AG09309 (cell line): ENCODE measurements at places on chromosomes 3 and 15.

DNA sequence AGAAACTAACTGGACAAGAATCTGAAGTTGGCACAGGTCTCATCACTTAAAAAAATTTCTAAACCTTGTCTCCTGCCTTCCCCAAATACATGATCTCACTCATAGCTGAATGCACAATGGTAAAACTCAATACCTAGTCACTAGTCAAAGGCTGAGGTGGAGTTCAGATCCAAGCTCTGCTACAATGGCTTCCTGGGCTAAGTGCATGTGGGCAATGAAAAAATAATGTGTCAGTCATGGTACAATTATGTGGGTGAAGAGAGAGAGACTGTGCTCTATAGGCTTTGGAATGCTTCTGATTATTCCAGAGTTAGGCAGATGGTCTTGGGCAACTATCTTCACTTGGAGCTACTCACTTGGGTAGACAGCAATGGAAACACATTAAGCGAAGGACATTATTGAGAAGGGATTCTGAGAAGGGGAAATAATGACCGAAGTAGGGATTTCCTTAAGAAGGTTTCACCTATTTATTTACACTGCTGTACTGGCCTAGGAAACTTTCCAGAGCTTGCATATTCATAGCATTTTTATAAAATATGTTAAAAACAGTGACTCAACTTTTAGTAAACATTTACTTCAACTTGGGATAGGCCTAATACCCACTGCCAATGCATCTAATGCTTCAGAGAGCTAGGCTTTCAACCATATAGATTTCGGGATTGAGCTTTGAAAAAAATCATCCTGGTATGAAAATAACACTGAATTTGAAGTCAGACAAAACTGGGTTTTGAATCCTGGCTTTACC is 58.7 kb upstream of the PLXND1 start:
- DNase-seq = peak; percentile 28

DNA sequence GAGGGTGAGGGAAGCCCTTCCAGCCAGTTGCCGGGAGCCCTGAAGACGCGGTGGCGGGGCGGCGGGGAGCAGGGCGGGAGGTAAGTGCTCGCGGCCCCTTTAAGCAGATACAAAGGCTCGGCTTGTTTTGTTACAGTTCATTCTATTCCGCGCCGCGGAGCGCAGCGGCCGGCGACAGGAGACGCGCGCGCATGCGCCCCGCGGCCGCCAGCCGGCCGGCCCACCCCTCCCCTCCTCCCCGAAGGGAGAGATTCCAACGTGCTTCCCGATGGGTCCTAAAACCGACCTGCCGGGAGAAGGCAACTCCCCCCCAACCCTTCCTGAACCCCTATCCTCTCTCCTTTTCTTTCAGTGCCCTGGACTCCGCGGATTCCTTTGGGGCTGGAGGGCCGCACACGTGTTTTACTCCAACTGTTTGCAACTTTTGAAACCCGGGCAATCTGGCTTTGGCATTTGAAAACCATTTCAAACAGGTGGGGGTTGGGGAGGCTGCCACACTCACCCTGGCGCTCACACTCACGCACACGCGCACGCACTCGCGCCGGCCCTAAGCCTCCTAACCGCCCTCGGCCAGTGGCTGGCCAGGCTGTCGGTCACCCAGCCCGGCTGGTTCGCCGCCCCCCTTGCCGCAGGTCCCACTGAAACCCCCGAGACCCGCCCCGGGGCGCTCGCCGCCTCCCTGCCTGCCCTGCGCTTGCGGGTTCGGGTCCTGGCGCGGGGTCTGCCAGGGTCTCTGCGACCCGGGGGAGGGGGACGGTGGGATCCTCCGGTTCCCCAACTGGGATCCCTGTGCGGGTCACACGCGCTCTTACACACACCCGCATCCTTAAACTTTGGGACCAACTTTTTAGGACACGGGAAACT is at the start of gene MAGI1:
Gene MAGI1 (minus strand): TSS at position 193 of the 864 bp plus-strand sequence. CDS start 610 bp downstream, outside the sequence.
- DNase-seq = peak; percentile 89

DNA sequence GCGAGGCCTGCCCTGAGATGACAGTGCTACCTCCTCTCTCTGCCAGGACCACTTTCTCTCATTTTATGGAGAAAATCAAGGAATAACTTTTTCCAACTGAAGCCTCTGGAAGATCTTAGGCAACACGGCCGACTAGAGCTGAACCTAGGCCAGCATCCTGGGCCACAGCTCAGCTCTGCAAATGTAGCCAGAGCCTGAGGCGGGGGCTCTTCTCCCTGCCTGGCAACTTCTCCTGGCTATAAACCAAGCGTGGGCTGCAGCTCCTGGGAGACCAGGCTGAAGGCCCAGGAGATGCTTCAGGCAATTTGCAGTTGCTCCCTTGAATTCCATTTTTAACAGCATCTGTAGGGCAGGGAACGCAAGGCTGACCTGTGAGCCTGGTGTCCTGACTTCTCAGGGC is 74.9 kb downstream of the CEMIP start:
- no peak for DNase-seq

GRCh38 chr15:67997996-67998395 is 56.1 kb upstream of the PIAS1 start:
- DNase-seq = peak; percentile 7

DNA sequence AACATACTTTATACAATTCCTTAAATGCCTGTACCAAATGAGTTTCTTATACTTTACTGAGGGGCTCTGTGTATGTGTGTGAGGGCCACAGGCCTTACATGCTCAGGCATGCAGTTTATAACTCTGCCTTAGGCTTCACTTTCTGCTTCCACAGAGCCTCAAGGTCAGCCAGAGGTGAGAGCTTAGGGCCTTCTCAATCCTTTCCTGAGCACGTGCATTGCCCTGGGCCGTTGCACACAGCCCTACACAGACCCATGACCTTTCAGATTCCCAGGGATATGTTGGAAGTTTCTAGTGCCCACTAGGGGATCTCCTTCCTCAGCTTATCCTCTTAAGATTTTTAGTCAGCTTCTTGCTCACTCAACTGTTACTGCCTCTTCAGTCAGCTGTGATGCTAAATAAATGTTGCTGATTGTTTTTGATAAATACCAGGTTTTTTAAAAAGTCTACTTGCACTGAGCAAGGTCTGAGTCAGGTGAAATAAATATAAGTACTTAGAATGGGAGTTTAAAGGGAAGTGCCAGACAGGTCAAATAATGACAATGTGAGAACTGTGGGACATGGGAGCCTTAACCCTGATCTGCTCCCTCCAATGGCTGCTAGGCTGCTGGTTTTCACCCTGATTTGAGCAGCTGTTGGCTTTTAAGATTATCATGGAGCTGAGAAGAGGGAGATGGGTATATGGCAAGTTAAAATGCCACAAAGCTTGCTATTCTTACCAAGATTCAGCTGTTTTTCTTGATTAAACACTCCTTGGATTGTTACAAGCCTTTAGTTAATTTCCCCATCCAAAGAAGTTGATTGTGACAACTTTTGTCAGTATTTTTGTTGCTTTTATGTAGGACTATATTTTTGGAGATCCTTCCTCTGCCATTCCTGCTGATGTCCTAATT is 169.5 kb downstream of the PLD1 start:
- peak; percentile 16 for DNase-seq

GRCh38 chr3:134214239-134214638 is 36.4 kb downstream of the RYK start:
- DNase-seq = no peak

GRCh38 chr3:173092038-173092437 is 49.0 kb downstream of the SPATA16 start:
- DNase-seq = no peak

DNA sequence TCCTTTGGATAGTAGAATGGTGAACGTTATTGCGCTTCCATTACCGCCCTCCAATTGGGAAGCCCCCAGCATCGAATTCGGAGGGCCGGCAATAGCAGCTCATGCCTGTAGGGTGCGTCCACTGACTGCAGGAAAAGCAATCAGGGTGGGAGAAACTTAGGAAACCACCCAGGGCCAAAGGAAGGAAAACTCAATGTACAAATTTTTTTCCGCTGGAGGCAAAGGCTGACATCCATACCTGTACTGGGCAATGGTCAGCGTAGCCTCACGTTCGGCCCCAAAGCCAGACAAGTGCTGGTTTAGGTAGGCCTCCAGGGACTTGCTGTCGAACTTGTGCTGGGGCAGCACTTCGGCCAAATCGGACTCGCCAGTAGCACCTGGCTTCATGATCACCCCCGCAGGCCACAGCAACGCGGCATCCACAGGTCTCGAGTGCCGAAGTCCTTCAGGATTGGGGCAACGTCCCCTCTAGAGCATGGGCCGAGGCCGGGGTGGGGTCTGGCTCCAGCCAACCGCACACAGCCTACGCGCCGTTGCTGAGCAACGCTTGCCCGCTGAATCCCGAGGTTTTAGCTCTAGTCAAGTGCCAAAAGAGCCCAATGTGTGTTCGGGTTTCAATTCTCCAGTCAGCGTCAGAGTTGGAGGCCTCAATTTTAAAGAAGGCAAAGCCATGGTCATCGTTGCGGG is at the start of gene ACAD11:
Gene ACAD11 (minus strand): TSS at position 445 of the 687 bp plus-strand sequence. CDS start 58 bp downstream, at position 387.
- peak; percentile 20 for DNase-seq

GRCh38 chr15:27353856-27354255 is 382.9 kb downstream of the GABRG3 start:
- no peak for DNase-seq

GRCh38 chr3:138260611-138261010 is 69.0 kb downstream of the NME9 start:
- DNase-seq = no peak

- no peak for DNase-seq
Observed at GRCh38 chr3:165830746-165831145, 6.5 kb downstream of the BCHE start.

- no peak for DNase-seq
Observed at GRCh38 chr15:73682600-73683090, 1.5 kb upstream of the CD276 start.

GRCh38 chr15:77840991-77841775 is 208.5 kb upstream of the LINGO1 start:
- DNase-seq = peak; percentile 54

DNA sequence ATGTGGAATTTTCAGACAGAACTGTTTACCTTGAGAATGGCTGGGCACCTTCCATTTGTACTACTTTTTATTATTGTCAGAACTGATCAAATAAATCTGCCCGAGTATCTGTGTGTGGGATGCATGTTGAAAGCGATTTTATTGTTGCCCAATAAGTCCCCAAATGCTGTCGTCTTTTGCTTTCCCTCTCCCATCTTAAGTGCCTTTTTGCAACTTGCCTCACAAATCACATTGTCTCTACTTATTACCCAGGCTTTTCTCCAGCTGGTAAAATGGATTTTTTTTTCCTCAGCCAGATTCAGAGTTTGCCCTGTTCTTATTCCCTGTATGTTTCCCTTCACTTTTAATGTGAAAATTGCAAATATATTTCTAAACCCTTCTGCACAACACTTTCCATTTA is 163.1 kb downstream of the CNTN4 start:
- no peak for DNase-seq

DNA sequence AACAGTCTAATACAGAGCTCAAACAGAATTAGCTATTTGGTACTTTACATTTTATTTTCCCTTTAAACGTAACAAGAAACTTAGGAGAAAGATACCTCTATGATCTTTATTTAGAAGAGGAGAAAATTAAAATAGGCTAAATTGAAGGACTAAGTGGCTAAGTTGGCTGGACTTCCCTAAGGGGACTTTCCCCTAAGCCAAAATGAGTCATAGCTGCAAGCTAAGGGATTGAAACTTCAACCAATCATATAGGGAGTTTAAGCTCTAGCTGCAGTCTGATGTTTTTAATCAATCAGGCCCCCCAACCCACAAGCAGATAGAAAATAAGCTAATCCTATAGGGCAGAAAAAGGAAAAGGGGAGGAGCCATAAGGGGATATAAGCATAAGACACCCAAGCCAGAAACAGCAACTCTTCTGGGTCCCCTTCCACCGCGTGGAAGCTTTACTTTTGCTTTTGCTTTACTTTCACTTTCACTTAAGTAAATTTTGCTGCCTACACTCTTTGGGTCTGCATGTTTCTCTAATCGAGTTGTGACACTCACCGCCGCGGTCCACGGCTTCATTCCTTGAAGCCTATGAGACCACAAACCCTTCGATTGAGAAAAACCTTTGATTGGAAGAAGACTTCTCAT is 1108.5 kb upstream of the EPHA6 start:
- DNase-seq = no peak

GRCh38 chr15:92733934-92734521 is 78.5 kb upstream of the FAM174B start:
- DNase-seq = no peak

- no peak for DNase-seq
Observed at GRCh38 chr15:91116113-91117067, 16.3 kb downstream of the SV2B start.

- DNase-seq = no peak
Observed at GRCh38 chr3:115553796-115554486, 69.4 kb upstream of the GAP43 start.

DNA sequence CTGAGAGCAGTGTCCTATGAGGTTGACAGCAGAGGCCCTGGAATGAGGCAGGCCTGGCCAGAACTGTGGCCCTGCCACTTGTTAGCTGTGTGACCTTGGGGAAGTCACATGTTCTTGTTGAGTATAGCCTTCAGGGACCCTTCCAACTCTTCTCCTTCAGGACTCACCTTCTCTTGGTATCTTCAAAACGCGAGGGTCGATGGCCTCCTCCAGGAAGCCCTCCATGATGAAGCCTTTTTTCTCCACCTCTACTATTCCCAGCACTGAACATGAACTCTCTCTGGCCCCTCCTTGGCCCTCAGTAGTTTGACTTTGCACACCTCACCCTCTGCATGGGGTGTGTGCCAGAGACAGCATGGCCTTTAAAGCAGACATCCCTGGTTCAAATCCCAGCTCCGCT is 195.1 kb upstream of the LINGO1 start:
- no peak for DNase-seq
